Osteocyte (in vitro differentiated cells): ENCODE measurements at places on chromosomes 12 and 14. TPM values are rescaled to one million over a fixed set of nuclear protein-coding genes. Genes with fewer than 3 reads are reported as not detected.

DNA sequence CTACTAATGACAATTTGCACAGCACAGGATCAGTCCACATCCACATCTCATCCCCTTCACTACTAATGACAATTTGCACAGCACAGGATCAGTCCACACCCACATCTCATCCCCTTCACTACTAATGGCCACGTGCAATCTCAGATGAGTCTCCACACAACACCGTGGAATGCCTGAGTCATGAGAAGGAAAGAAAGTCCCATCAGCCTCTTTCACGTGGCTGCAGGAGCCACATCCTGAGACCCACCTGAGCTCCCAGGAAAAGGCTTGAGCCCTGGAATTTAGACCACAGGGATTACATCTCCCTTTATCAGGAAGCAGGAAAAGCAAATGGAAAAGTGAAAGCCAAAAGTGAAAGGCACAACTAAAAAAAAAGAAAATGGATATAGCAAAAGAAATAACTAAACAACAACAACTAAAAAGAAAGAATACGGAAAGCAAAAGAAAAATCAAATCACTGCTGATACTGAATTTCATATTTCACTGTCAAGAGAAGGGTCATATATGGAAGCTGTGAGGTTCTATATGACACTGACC is 1300.5 kb downstream of the TMEM121 start:
- DNase-seq = no peak

- no peak for DNase-seq
These were observed 1.6 kb downstream of the CRIP2 start for GRCh38 chr14:105476097-105476830.

DNA sequence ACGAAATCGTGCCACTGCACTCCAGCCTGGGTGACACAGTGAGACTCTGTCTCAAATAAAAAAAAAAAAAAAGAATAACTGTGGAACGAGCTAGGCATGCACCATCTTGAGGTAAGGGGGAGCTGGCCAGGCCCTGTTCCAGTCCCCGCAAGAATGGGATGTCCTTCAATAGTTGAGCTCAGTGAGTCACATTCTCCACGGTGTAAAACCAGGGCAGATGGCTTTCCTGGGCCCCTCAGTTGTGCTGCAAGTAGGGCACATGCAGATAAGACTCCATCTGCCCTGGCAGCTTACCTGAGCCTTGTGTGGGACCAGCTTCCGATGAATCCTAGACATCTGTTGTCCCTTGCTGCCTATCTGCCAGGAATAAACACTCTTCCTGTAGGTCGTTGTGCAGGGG is 312.1 kb downstream of the VRK1 start:
- DNase-seq = no peak

- DNase-seq = no peak
These were observed 5.0 kb upstream of the LBHD2 start for GRCh38 chr14:103078860-103079587.

GRCh38 chr14:87229131-87229530 is 763.9 kb downstream of the GALC start:
- DNase-seq = no peak

DNA sequence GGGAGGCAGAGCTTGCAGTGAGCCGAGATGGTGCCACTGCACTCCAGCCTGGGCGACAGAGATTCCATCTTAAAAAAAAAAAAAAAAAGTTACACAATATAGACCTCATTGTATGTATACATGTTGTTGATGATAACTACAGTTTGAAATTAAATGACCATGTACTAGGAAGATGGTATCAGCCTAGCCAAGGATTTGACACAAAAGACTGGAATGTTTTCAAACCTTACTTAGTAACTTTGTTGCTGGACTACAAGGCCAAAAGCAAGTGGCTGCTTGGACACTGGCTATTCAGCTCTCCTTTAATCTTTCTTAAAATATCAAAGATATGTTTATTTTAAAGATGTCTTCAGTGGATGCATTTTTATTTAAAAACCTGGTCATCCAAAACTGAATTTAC is 18.9 kb upstream of the NUDT4 start:
- no peak for DNase-seq

GRCh38 chr12:116164250-116165035 is 113.0 kb downstream of the MED13L start:
- no peak for DNase-seq

- no peak for DNase-seq
These were observed 1.4 kb upstream of the JAG2 start for GRCh38 chr14:105169776-105170655.

Gene EIF2S3B
- 0.73 and 0.97 TPM in 2 replicates for total RNA-seq

Gene TCL1B
- total RNA-seq = not detected in 2 replicates

Gene MMP19
- total RNA-seq = 14.3 and 15.1 TPM in 2 replicates

Gene GALNT9
- not detected in 2 replicates for total RNA-seq

Gene HPD
- total RNA-seq = not detected in 2 replicates

Gene SLC8A3
- total RNA-seq = not detected in 2 replicates
